Kidney (tissue), 22 donors: ENCODE measurements at places on chromosomes 6 and 20.

DNA sequence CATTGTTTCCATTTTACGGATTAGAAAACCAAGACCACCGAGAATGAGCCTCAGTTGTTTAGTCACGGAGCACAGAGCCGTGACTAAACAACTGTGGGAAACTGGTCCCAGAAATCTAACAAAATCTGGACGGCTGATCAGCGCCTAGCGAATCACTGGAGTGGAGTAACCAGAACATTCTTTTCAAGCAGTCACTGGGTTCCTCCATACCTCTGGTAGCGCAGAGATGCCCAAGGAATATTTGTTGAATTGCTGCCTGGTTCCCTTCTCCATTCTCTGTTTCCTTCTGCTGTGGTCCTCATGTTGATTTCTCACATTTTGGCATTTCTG, 62.0 kb downstream of the GPX5 start:
- DNase-seq = no peak

- DNase-seq = peak; percentile 83
Measured at GRCh38 chr6:111711476-111711875, 105.8 kb upstream of the TRAF3IP2 start.

DNA sequence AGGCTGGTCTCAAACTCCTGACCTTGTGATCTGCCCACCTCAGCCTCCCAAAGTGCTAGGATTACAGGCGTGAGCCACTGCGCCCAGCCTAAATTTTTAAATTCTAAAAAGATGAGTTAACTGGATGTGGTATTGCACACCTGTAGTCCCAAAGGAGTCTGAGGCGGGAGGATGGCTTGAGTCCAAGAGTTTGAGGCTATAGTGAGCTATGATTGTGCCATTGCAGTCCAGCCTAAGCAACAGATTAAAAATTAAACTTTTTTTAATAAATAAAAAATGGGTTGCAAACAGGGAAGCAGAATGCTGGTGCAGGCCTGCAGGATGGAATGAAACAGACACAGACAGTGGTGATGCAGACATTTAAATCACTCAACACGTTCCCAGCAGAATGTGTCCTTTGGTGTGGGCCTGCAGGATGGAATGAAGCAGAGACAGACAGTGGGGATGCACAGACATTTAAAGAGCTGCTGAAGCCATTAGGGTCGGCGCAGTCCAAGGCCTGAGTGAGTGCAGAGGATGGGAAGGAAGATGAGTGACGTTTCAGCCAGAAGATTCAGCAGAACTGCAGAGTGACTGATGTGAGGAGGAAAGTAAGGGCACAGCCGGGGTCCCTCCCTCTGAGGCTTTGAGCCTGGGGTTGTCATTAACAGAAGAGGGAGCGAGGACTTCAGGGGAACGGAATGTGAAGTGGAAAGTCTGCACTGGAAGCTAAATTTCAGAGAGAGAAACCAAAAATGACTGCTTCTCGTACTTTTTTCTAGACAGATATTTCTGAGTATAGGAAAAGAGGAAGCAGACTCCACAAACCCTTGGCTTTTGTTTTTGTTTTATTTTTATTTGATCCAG, 117.5 kb downstream of the RIN2 start:
- DNase-seq = no peak

GRCh38 chr20:33995053-33995831, 1.5 kb downstream of the RALY start:
- DNase-seq = no peak

DNA sequence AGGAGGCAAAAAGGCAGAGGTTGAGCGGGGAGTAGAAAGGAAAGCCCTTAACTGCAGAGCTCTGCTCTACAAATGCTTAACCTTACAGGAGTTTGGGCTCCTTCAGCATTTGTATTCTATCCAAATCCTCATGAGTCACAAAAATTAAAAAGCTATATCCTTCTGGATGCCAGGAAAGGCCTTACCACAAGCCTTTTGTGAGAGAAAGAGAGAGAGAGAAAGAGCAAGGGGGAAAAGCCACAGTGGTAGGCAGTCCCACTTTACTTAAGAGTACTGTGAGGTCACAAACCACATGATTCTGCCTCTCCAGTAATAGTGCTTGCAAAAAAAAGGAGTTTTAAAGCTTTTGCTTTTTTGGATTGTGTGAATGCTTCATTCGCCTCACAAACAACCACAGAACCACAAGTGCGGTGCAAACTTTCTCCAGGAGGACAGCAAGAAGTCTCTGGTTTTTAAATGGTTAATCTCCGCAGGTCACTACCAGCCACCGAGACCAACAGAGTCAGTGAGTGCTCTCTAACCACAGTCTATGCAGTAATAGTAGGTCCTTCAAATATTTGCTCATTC, at the start of gene RUNX2:
Gene RUNX2 (plus strand): TSS at position 375 of the 567 bp plus-strand sequence. CDS start 397 bp downstream, outside the sequence.
- DNase-seq = no peak

DNA sequence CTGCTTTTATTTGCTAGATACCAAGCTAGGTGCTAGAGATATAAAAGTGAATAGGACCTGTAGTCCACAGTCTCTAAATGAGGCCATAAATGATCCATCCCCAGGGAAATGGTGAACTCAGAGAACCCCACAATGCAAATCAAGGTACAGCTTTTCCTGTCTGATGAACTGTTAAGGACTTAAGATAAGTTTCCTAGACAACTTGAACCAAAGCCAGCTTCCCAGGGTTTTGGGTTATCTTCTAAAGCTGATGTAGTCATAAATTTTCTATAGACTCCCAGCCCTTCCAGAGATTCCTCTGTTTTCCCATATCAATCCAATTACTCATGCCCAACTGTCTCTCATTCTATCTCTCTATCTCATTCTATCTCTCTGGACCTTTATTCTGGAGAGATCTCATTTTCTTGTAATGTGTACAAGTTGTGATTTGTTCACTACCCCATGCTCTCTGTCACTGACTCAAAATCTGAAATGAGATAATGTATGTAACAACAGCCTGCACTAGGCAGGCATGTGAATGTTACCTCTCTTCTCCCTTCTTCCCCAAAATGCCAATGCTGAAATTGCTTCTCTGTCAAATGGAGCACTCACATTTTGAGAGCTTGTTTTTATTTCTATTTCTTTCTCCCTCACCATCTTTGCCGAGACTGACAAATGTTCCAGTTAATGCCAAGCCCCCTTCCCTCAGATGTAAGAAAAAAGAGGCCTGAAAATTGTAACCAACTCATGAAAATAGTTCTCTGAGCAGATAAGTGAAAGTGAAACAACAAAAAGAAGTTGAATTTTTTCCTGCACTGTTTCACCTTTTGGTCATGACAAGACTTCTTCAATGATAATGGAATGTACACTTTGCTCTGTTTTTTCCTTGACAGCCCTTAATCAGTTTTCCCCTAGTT, 279.9 kb downstream of the SLC35F1 start:
- DNase-seq = no peak

- no peak for DNase-seq
Measured at GRCh38 chr6:56742122-56742791, 99.6 kb upstream of the DST start.

GRCh38 chr20:51042657-51043247, 19.8 kb upstream of the KCNG1 start:
- peak; percentile 35 for DNase-seq

DNA sequence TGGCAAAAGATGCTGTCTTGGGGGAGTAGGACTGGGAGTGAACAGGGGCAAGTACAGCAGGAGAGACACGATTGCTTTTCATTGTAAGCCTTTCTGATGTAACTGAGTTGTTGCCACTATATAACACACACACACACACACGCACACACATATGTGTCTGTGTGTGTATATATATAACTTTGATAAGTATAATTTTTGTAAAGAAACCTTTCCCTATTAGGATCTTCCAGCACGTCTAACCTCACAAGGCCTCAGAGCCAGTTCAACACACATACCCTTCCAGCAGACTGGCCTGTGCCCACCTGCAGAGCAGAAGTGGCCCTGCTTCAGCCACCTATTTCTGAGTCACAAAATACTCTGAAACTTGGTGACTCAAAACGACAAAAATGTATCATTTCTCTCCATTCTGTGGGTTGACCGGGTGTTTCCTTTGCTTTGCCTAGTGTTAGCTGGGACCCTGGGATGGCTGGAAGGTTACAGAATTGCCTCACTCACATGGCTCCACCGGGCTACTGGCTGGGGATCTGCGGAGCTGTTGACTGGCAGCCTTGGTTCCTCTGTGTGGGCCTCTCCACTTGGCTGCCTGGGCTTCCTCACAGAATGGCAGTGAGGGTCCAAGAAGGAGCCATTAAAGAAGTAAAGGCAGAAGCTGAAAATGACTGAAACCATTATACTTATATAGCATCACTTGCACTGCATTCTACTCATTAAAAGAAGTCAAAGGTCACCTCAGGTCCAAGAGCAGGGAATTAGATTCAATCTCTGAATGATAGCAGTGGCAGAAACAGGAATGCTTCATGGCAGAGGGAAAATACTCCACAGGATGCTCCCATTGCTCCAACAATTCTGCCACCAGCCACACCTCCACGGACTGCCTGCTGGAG, 126.4 kb downstream of the BANF2 start:
- no peak for DNase-seq

- no peak for DNase-seq
Measured at GRCh38 chr20:41361757-41362747, 4.6 kb downstream of the EMILIN3 start.

DNA sequence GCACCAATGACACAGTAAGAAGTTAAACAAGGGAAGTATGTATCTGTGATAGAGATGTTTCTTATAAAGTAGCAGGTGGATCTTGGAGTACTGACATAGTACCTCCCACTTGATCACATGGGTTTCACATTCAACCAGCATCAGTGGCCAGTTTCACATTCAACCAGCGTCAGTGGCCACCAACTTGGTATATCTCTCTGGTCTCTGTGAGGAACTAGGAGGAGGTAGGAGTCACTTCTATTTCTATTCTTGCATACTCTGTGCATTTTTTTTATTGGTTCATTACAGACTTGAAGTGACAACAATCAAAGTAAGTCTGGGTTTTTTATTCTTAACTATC, 200.3 kb upstream of the SIM1 start:
- DNase-seq = no peak
